ENCODE measurements at places on chromosomes 1 and 21. TPM values are rescaled to one million over a fixed set of nuclear protein-coding genes. Genes with fewer than 3 reads are reported as not detected.

SDHB gene
- 228 TPM for total RNA-seq

SERPINC1 gene
- not detected for total RNA-seq

TRPM2 gene
- total RNA-seq = 1.6 TPM

GRCh38 chr21:34367320-34367935, 3.6 kb downstream of the KCNE2 start:
- H3K27me3 ChIP-seq = no peaks in the 10 kb centered on the region
- DNase-seq = peak; percentile 69
- H3K4me3 ChIP-seq = no peak overlapping the region
- H3K36me3 ChIP-seq = no peaks in the 10 kb centered on the region

DNA sequence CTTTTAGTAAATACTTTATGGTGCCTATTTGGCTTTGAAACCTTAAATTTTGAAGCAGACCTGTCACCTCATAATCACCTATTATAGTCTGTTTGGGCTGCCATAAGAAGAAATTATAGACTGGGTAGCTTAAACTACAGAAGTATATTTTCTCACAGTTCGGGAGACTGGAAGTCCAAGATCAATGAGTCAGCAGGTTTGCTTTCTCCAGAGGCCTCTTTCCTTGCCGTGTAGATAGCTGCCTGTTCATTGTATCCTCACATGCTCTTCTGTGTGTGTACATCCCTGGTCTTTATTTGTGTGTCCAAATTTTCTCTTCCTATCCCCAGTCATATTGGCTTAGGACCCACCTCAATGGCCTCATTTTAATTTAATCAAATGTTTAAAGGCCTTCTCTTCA, 518.2 kb downstream of the ADGRL2 start:
- H3K27ac ChIP-seq = no peak overlapping the region
- DNase-seq = no peak
- H3K4me3 ChIP-seq = no peak overlapping the region
- no peaks in the 10 kb centered on the region for H3K4me1 ChIP-seq
- no peaks in the 10 kb centered on the region for H3K36me3 ChIP-seq
- no peaks in the 10 kb centered on the region for H3K27me3 ChIP-seq

- H3K27me3 ChIP-seq = no peaks in the 10 kb centered on the region
- DNase-seq = no peak
- no peak overlapping the region for H3K27ac ChIP-seq
- no peak overlapping the region for H3K4me3 ChIP-seq
These were observed 16.8 kb downstream of the RRP1 start for GRCh38 chr21:43806017-43806710.

- H3K4me3 ChIP-seq = no peak overlapping the region
- no peaks in the 10 kb centered on the region for H3K4me1 ChIP-seq
- no peak overlapping the region for H3K27ac ChIP-seq
- DNase-seq = no peak
- H3K27me3 ChIP-seq = no peaks in the 10 kb centered on the region
These were observed 367.7 kb upstream of the NEGR1 start for GRCh38 chr1:72649991-72650390.
